ENCODE measurements at places on chromosomes 1 and 21.
A peak's percentile ranks its signal among the peaks of the same experiment; 100 is the strongest.

DNA sequence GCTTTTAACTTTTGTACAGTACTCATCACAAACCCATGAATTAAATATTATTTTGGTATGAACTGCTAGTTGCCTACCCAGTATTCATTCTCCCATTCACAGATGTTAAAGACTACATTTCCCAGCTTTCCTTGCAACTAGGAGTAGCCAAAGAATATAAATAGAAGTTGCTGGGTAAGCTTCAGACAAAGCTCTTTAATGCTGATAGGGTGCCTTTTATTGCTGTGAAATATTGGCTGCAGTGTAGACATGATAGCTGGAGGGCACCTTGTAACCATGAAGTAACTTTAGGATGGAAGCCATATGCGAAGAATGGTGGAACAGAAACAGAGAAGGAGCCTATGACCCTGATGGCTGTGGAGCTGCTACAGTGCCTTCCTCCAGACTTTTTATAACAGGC lies 16.7 kb downstream of the JUN start:
- DNase-seq = no peak

GRCh38 chr1:151128800-151129199 lies 17.6 kb downstream of the SEMA6C start:
- no peak for DNase-seq

- no peak for DNase-seq
These were observed 363.0 kb downstream of the ZP4 start for GRCh38 chr1:237527761-237528160.

DNA sequence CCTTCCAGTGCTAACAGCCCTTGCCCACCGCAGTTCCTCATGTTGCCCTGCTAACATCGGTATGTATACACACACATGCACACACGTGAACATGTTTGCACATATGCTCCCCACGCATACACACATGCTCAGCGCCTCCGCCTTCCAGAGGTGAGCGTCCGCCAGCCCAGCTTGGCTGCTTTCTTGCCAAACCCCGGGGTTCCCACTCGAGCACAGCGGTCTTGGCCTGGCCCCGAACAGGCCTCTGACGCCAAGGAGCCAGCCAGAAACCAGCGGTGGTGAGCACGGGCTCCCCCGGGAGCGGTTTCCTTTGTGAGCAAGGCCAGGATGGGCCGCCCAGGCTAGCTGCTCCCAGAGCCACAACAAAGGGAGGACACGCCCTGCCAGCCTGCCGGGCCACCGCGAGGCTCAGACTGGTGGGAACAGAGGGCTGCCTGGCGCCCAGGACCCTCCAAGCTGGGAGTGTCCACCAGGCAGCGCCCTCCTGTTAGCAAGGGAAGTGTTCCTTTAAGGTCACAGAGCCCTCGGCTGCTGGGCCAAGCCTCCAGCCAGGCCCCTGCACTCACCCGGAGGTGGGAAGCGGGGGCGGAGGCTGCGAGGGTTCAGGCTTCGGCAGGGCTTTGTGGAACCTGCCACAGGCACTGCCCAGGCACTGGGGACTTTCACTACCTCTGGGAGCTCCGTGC lies 65.4 kb downstream of the ALPL start:
- DNase-seq = peak; percentile 90

GRCh38 chr1:8086055-8086454 lies 59.9 kb upstream of the ERRFI1 start:
- no peak for DNase-seq

- no peak for DNase-seq
These were observed 17.0 kb downstream of the LAPTM5 start for GRCh38 chr1:30740251-30741238.

DNA sequence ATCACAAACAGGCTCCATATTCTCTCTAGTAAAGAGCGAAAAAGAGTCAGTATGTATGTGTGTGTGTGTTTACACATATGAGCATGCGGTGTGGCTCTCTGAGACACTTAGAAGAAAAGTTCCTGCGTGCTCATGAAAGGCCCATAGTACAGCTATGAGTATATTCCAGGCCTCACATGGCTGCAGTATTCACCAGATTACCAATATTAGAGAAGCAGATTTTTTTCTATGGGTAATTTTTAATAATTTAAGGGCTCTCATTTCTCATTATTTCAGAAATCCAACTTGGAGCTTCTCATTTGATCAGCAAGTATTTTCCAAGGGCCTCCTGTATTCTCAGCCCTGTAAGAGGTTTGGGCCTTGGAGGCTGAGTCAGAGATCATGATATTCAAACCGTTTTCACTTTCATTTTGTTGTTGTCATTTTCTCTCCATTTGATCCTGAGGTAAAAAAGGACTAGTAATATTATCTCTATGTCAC lies 232.9 kb upstream of the SGIP1 start:
- DNase-seq = no peak

- peak; percentile 44 for DNase-seq
These were observed 681 bp downstream of the B4GALT2 start for GRCh38 chr1:43979528-43980254.

All from NCI-H2081 (cell line).